ENCODE measurements at places on chromosomes 1 and 21.

DNA sequence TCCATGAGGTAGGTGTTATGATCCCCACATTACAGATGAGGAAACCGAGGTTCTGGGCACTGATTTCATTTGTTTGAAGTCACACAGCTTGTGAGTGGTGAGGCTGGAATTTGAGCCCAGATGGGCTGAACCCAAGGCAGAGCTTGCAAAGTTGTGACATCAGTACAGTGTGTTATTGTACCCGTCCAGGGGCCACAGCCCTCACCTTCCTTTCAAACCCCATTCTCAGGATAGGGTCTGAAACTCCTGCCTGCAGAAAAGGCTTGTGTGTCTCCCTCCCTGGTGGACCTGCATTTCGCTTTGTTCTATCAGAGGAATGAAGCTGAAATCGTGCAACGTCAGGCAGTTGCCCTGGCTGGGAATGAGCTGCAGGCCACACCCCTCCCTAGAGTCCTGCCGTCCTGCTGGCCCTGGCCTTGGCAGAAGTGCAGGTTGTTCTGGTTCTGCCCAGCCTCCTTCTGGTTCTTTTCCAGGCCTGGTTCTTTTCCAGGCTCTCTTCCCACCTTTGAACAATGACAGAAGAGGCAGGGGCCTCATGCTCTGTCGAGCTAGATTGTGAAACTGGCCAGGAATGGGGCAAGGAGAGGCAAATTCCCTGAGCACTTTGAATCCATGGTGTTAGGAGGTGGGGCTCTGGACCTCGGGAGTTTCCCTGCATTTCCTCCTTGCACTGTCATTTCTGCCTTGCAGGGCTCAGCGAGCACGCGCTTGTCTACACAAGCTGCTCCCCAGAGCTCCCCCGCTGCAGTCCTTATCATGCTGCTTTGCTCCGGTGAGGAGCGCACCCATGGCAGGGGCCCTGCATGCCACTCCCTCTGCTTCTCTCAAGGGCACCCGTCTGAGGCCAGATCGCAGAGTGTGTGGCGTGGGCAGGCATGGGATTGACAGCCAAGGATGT, 8.2 kb upstream of the MYOM3 start:
- DNase-seq = no peak

GRCh38 chr1:38832370-38832734, 27.2 kb downstream of the RRAGC start:
- DNase-seq = no peak

GRCh38 chr1:40658751-40659648, 6.5 kb downstream of the RIMS3 start:
- DNase-seq = no peak

- no peak for DNase-seq
These were observed 188.9 kb upstream of the TMEM51 start for GRCh38 chr1:14964711-14965055.

DNA sequence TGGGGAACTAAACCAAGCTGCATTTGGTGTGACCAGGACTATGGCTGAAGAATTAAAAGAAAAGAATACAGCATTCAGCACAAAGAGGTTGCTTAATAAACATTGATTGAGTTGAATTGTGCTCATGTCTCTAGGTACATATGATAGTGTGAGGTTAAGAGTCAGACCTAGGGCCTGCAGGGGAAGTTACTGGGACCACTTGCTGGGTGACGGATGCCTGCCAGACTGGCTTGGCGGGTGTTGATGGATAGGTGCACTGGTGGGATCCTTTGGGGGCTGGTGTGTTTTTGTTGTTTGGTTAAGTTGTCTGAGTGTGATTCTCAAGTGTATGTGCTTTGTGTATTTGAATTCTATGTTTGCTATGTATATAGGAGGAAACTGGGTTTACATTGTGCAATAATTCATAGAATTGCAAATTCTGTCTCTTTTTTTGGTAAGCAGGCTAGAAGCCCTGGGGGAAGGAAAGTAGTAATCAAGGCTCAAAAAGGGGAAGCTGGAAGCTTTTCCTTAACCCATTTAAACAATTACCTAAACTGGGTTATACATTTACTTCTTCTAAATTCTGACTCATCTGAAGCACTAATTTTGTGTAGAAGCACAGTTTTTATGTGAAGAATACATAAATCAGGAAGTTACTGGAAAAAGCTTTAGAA, 1.8 kb downstream of the CD101 start:
- DNase-seq = no peak

GRCh38 chr1:167943541-167943940, 6.7 kb upstream of the MPC2 start:
- DNase-seq = no peak

- no peak for DNase-seq
These were observed 16.1 kb downstream of the SLAMF1 start for GRCh38 chr1:160630523-160631451.

GRCh38 chr1:28592321-28593071, 431 bp downstream of the RAB42 start:
- DNase-seq = no peak

- DNase-seq = no peak
These were observed 94.8 kb downstream of the PEX14 start for GRCh38 chr1:10569531-10569930.

DNA sequence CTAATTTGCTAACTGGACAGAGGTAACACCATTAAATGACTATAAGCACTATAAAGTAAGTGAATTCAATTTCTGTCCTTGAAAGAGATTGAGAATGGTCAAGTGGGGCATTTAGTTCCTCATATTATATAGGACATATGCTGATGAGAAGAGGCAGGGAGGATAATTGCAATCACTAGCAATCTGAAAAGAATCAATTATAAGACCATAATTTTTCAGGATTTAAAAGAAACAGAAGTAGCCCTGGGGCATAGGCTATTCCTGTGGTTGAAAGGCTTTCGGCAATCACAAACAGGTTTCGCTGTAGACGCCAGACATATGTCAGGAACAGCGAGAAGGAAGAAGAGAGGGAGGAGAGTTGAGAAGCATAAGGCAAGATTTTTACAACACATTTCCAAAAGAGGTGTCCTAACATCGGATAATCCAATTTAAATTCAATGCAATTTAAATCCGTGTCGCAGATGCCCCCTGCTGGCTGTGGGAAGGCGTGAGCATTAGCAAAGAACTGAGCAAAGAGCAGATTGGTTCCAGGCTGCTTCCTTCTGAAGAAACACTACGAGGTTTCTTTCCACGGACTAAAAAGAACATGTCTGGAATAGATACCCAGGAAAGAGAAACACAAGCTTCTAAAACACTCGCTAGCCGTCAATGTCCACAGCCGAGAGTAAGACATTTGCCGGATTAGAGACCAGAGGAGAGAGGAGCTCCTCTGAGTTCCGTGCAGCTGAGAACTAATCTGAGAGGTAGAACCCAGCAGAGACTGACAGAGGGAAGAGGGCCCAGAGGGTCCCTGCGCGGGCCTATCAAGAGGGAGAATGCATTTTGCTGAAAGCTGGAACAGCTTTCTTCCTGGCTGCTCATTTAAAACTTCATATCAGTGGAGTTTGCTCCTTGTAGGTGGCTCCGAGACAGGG, 27.9 kb downstream of the RGS5 start:
- DNase-seq = peak; percentile 16

- DNase-seq = peak; percentile 46
These were observed 45.4 kb downstream of the NEK7 start for GRCh38 chr1:198201956-198202784.

- DNase-seq = no peak
These were observed 38.8 kb downstream of the ERI3 start for GRCh38 chr1:44316231-44316759.

GRCh38 chr1:89512996-89513720, 11.5 kb upstream of the LRRC8B start:
- DNase-seq = no peak

GRCh38 chr1:175702079-175702795, 41.2 kb downstream of the TNR start:
- DNase-seq = no peak

Data from stimulated activated naive CD8-positive, alpha-beta T cell treated with anti-CD3 and anti-CD28 coated beads, Interleukin-15, amount 100 ng/mL, for 72 hours (primary cell).